H7 (cell line): ENCODE measurements at places on chromosomes 1 and 21.

DNA sequence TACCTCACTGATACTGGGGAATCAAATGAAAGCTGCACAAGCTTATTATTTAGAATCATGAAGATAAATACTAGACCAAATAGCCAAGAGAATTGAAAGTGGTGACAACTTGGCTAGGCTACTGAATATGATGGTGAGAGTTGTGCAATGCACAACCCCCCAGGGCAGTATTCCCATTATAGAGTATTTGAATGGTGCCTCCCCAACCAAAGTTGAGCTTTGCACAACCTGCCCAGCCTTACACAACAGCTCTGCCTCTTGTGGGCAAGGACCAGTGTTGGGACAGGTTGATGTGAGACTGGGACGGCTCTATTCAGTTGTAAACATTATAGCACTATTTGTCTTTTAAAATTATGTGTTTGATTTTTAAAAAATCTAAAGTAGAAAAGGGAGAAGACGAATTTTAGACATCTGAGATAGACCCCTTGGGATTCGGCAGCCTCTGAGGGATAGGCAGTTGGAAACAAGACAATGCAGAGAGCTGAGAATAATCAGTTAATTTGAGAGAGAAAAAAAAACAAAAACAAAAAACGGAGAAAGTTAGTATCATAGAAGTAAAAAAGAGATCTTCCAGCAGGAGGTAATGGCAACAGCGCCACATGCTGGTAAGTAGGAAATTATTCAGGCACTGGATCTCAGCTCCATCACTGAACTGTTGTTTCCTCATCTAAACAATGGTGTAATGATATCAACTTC, 91.0 kb upstream of the KCNA3 start:
- DNase-seq = peak; percentile 55

- no peak for DNase-seq
Measured at GRCh38 chr1:184624051-184624450, 130.6 kb downstream of the EDEM3 start.

DNA sequence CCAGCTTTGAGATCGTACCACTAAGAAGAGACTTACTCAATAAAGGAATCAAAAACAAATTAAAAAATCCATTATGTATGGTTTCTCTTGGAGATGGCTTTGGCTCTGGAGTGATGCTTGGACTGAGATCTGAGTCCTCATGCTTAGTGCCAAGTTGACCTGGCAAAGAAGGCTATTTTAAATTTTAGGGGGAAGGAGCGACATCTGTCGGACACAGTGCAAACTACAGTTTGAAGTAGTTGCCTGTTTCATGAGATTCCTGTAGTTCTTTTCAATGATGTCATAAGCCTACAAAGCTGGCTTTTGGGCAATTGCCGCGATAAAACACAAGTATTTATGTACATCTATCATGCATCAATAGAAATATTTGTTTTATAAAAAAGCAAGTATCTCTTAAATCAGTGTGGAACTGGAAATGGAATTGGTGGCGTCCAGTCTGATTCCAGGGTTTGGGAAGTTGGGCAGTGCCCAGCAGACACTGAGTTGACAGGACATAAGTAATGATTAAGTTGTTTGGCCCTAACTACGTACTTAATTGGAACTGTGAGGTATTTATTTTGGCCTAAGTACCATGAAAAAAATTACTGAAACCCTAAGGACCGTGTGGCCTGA, 50.0 kb downstream of the TBCE start:
- DNase-seq = peak; percentile 74

- no peak for DNase-seq
Measured at GRCh38 chr1:48671578-48671977, 105.1 kb downstream of the BEND5 start.

DNA sequence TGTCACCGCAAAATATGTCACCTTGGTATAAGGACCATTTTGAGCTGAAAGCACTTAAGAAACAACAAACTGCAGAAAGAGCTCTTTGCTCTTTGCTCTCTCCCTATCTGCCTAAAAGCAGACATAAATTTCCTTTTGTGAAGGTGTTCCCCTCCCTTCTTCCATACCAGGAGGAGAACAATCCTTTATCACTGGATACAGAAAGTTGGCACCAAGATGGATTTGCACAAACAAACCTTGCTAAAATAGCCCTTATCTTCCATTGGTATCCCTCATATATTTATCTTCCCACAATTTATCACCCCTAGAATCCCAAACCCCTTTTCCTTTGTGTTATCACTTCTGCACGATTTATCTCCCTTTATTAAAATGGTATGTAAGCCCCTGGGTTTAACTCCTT, 51.4 kb downstream of the DPYD start:
- no peak for DNase-seq

GRCh38 chr1:165857046-165857801, 29.8 kb downstream of the UCK2 start:
- DNase-seq = no peak

DNA sequence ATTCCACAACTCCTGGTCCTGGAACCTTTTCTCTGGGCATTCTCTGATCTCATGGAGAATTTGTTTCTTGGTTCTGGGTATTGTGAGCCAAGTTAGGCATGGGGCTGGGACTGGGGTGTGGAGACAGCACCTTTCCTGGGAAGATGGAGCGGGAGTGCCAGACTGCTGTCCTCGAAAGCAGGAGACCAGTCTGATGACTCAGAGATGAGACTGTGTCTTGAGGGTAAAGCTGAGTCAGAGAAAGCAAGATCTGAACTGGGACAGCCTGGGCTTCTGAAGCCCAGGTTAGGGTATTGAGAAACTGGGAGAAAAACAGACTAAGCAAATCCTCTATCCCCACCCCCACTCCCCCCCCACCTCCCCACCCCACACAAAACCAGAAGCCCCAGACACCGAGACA, 2.2 kb upstream of the KANK4 start:
- no peak for DNase-seq

DNA sequence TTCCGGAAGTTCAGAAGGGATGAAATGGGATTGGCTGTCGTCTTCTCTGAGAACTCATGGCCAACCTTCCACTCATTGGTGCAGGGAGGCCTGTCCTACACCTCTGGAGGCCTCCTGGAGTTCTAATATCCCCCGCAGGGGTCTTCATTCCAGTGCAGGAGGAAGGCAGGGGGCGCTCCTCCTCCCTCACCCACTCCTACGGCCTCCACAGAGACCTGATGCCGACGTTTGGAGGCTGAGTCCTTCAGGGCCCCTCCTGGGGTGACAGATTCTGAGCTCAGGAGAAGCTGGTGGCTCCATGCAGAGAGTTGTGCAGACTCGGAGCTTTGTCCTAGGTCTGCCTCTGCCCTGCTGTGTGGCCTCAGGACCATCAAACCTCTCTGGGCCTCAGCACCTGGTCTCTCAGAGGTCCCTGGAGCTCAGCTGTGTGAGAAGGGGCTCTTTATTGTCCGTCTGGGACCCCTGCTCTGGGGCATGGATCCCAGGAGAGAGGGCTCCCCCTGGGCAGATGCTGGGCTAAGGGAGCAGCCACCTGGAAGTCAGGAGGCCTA, 102.3 kb upstream of the WNT4 start:
- DNase-seq = no peak

GRCh38 chr1:34013958-34014737, 150.3 kb downstream of the HMGB4 start:
- peak; percentile 78 for DNase-seq

- no peak for DNase-seq
Measured at GRCh38 chr1:215156232-215156631, 73.7 kb downstream of the KCNK2 start.

GRCh38 chr1:195740862-195741261, 867.4 kb downstream of the KCNT2 start:
- DNase-seq = no peak

DNA sequence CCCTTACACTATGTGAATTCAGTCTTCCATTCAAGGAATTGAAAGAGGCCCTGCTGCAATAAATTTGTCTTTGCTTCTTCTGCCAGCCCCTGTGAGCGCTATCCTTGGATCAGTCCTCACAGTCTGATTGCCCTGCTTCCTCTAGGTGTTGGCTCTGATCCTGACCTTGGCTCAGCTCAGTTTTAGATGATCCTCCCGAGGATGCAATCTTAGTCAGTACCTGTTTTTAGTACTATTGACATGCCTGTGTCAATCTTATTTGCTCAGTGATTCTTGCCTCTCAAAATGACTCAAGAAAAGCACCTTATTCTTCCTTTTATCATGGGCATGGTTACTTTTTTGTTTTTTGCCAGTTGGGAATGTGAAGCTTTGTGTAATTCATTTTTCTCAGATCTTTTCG, 101.4 kb upstream of the KCNK1 start:
- DNase-seq = no peak

DNA sequence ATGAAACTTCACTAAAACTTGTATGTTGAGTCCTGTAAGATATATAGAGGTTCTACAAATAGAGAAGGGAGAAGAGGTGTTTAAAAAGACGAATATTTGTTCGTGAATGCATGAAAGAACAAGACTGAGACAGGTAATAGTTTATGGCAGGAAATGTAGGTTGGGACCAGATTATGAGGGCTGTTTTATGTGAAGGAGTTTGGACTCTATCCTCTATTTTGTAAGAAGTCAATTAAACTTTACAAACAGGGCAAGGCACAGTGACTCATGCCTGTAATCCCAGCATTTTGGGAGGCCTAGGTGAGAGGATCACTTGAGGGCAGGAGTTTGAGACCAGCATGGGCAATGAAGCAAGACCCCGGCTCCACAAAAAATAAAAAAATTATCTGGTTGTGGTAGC, 5.7 kb downstream of the SLC35A3 start:
- DNase-seq = no peak

DNA sequence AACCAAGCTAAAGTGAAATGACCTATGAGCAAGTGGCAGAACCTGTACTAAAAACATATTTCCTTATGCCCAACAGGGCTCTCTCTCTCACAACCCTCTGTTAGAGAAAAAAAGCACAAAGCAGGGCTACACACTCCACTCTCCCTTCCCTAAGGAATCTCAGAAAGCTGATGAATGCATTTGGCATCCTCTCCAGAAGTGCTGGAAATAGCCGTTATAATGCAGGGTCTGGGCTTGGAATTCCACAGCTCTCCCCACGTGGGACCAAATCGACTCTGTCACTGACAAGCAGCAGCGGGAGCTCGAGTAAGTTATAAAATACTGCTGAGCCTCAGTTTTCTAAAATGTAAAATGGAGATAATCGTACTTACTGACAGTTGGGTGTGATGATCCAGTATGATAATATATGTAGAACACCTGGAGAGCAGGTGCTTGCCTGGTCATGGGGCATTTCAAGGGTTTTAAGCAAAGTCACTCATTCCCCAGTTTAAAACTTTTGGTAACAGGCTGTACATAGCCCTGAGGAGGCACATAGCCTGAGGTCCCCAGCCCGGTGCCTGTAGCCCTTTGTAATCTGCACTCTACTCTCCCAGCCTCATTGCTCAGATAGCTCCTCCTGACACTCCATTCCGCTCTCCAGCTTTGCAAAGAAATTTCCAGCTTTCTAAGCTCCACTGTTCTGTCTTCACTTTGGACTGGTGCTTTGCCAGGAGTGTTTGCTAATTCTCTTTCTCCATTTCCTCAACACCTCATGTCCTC, 175.6 kb upstream of the DAB1 start:
- DNase-seq = no peak

GRCh38 chr1:229230893-229231753, 39.8 kb upstream of the RAB4A start:
- no peak for DNase-seq

- no peak for DNase-seq
Measured at GRCh38 chr21:34536820-34537219, 24.8 kb upstream of the KCNE1 start.

- DNase-seq = no peak
Measured at GRCh38 chr1:165883056-165883455, 55.6 kb downstream of the UCK2 start.

GRCh38 chr1:159790237-159790917, 9.6 kb downstream of the DUSP23 start:
- DNase-seq = peak; percentile 63

DNA sequence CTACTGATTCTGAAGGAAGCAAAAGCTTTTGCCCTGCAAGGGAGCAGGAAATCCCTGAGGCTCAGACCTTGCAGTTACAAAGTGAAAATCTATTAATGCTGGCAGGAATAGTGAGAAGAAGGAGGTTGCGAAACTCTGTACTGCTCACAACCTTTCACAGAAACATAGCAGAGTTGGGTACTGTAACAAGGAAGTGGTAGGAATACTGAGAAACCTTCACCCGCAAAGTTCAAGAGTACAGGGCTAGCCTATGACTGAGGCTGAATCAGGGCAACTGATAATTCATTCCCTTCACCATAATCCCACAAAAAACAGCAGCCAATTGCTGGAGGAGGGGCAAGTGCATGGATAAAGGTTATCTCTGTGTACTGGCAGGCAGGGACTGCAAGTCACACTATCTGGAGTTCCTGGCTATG, 23.9 kb upstream of the KCTD3 start:
- DNase-seq = no peak

DNA sequence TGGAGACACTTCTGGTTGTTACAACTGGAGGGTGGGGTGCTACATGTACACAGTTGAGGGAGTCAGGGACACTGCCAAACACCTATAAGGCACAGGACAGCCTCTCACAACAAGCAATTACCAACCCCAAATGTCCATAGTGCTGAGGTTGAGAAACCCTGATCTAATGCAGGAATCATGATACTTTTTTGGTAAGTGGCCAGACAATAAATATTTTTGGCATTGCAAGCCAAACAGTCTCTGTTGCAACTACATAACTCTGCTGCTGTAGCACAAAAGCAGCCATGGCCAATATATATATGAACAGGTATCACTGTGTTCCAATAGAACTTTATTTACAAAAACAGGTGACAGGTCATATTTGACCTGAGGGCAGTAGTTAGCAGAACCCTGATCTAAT, 177.5 kb downstream of the ASTN1 start:
- DNase-seq = no peak

DNA sequence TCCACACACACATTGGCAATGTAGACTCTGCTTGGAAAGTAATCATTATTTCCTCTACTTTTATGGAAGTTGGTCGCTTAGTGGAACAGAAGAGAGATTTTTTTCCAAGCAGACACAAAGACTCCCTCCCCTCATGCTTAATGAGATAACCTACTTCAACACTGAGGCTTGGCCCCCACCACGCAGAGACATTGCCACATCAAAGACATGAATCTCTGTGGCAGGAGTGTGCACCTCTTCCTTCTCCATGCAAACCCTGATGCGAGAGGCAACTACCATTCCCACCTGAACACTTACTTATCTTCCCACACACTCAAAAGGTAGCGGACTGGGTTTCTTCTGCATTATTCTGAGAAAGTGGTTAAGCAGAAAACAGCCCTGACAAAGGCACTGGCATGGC, 37.3 kb upstream of the LPAR3 start:
- DNase-seq = no peak

DNA sequence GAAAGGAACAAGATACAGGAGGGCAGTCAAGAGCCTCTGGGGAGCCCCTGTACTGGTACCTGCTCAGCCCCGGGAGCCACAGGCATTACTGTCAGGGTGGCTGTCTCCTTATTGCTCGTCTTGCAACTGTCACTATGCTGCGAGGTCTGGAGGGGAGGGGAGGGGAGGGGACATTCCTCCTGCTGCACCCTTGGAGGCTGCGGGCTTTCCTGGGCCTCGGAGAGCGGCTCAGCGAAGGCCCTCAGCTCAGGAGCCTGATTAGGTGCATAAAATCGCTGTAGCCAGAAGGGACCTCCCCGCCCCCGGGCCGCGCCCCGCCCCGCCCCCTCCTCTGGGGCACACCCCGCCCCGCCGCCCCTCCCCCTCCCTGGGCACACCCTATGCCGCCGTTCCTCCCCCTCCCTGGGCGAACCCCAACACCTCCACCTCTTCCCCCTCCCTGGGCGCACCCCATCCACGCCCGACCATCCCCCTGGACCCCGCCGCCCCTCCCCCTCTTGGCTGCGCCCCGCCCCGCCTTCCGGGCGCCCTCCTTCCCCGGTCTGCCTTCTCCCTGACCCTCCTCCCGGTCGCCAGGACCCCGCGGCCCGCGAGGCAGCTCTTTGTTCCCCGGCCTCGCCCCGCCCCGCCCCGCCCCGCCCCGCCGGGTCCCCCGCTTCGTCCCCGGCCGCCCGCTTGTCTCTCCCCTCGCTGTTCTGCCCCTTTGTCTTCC, 35.5 kb downstream of the CACHD1 start:
- peak; percentile 94 for DNase-seq
